NCI-H774 (cell line): ENCODE measurements at places on chromosomes 2 and 18.
A peak's percentile ranks its signal among the peaks of the same experiment; 100 is the strongest.

GRCh38 chr18:41096504-41096903 is 858.5 kb upstream of the PIK3C3 start:
- DNase-seq: peak; percentile 76

GRCh38 chr2:105789745-105790460 is 45.2 kb downstream of the NCK2 start:
- no peak for DNase-seq

DNA sequence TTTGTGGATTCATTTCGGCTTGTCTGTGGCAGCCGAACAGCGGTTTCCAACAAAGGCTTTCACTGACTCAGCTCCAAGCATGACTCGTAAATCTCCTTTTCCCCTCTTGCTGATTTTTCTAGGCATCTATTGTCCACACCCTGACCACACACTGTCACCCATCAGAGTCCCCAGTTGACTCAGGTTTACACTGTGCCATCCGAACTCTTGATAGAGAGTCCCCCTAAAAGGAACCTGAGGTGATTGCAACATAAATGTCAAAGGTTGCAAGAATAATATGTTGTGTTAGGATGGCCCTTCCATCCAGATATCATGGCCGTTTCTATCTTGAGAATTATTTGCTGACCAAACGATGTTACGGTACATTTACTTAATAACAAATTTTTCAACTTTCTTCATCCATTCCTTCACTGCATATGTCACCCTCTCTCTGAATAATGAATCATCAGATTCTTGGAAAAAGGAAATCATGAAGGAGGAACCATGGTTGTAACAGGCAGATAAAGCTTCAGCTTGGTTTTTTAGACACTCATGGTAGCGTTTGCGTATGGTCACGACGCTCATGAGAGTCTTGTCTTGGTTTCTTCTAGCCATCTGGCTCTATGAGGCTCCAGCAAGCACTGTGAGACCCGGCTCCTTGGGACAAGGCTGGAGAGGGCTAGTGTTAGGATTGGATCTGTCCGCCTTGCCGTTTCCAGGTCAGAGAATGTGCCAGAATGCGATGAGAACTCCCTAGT is 72.1 kb downstream of the NPAS2 start:
- no peak for DNase-seq

DNA sequence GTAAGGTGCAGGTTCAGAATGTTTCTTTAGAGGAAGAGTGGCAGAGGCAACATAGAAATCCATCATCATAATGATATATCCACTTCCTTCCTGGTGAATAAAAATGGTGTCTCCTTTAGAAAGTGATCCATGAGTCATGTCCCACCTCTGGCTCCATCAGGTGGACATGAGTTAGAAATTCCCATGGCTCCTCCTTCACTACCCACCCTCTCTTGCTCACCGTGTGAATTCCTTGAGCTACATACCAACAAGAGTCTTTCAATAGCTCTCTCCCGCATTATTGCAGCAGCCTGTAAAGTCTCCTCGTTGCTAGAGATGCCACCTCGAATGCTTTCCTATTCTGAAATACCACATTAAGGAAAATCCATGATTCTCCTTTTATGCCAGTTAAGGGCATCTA is 317.6 kb downstream of the LNPK start:
- no peak for DNase-seq

DNA sequence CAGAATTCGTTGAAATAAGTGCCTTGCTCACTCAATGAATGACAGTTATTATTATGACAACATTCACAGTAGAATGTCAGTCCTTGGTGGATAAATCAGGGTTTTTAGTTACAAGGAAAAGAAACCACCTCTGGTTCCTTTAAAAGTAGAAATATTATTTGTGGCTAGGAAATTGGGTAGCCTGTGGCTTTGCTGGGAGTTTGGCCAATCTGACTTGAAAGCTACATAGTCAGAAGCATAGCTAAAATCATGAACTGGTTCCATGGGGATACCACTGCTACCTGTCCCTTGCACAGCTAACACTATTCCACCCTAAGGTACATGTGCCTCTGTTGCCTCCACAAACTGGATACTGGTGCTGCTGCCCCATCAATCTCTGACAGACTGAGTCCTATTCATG is 12.8 kb upstream of the SMCHD1 start:
- DNase-seq: no peak

GRCh38 chr2:54949431-54949830 is 100.8 kb downstream of the RTN4 start:
- DNase-seq: no peak

GRCh38 chr2:176188774-176189680 is 559 bp downstream of the HOXD1 start:
- DNase-seq: no peak

DNA sequence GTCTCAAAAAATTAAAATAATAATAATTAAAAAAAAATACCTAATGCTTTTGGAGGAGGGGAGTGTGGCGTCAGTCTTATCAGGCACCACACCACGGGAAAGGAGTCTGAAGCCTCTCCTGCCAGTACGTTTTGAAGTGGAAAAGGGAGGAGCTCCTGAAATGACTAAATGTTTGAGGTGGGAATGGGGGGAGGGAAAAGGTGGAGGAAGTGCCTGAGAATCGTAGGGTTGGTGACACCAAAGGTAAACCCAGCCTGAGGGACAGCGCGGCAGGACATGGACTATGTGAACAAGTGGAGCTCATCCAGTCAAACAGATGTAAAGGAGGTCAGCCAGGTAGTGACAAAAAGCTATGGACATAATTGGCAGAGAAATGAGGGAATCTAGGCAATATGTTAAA is 42.2 kb upstream of the EPHA4 start:
- no peak for DNase-seq

DNA sequence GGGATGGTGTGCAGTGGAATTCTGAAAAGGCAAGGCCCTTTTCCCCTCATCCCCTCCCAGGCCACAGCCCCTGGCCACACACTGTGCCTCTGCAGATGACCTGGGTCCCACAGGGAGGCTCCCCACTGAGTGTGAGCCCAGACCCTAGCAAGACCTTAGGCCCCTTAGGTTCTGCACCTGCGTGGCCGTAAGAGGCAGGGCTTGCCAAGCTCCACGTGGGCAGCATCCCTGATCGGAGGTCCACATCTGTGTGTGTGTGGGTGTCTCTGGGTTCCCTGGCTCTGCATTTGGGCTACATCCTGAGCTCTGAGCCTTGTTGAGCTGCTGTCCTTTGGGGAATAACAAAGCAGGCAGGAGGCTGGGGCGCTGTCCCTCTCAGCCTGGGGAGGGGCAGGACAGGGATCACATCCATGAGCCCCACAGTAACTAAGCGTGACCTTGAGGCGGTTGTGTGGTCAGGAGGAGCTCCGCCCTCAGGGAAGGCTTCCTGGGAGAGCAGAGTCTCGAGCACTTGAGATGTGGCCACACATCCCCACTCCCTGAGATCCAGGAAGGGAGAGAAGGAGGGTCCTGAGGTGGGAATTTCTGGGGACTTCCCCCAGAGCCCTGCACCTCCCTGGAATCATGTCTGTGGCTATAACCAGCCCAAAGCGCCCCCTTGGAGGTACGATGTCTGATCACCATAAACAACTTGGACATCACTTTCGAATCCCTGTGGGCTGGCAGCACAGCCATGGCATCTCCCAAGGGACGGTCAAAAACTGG is 84.8 kb downstream of the STPG4 start:
- no peak for DNase-seq

DNA sequence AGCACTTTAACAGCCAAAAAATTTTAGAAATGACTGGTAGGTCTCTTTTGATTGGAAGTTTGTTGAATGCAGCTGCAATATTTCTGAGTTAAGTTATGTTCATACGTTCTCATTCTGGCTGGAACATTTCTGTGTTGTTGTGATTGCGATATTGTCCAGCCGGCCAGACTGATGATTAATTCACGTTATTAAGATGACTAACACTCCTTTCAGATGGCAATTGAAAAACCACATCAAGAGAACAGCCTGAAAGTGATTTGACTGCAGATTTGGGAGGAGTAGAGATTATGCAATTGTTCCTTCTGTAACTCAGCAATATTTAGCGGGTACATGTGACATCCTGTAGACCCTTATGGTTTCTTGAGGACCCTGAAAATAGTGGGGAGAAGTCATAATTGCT is 133.7 kb downstream of the FBXO15 start:
- DNase-seq: no peak

DNA sequence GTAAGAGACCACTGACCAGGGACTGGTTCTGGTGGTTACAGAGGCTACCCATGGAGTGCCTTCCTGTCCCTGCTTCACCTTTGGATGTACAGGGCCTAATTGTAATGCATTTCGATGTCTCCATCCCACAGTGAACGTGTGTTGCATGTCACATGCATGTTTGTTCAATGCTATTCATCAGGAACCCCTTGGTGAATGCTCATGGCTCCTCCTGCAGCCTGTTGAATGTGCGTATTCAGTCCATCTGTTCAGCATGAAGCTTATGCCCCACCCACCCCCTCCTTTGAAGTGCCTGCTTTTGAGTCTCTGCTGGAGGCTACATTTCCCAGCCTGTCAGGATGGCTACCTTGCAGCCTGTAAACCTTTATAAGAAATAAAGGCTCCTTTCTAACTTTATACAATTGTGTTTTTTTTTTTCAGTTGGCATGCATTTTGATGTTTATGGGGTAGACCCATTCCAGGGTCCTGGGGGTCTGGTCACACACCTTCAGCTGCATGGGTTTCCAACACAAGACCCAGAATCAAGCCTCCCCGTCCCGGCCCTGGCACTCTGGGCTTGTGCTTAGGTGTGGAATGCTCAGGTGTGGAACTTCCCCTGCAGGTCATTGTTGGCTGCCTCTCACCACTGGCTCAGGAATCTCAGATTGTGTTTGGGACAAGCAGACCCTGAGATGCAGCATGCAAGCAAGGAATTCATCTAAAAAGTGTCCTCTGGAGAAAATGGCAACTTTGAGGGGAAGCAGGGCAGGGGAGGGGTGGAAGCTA is 238.8 kb upstream of the HDAC4 start:
- no peak for DNase-seq

DNA sequence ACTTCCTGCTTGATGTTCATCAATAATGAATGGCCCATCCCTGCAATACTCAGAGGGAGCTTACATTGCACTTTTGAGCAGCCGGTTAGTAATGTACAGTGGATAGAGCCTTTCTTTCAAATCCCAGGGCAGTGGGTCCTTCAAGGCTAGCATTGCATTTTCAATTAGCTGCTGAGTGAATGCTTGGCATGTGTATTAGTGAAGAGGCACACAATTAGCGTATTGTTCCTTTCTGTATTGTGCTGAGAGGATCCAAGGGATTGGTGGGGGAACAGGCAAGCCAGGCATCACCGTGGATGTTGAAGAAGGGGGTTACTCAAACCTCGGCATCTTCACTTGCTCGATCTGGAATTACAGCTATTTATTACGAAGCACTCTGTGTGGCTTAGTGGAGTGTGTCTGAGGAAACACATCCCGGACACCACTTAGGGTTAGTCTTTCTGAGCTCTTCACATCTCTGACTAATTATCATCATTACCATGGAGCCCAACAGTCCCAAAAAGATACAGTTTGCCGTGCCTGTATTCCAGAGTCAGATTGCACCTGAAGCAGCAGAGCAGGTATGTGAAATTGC is at the start of gene PPP1R1C:
Gene PPP1R1C (plus strand): TSS at position 222 of the 574 bp plus-strand sequence. CDS start 258 bp downstream, at position 480.
- DNase-seq: no peak

DNA sequence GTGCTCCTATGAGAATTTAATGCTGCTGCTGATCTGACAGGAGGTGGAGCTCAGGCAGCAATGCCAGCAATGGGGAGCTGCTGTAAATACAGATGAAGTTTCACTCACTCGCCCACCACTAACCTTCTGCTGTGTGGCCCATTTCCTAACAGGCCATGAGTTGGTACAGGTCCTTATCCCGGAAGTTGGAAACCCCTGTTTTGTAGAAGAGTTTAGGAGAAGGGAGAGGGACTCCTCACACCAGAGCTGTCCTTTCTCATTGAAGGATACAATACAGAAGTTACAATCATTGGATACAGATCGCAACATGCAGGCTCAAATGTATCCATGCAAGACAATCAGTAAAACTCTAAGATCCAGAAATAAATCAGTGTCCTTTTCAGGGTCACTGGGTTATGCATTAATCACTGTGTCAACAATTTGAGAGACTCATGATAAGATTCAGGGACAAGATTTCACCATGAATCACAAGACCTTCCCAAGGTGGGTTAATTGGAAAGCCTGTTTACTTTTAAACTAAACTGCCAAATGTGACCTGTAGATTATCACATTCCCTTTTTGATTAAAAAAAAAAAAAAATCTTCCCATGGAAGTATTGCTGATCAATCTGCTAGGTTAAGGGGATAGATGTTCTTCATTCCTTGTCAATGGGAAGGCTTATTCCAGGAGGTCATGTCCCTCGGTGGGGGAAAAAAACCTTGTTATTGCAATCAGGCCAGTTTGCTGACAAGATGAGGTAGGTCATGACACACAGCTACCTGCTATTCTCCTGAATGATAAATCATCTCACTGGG is 97.2 kb downstream of the SP100 start:
- no peak for DNase-seq

- DNase-seq: no peak
These were observed 50.3 kb upstream of the KYNU start for GRCh38 chr2:142827170-142827569.

DNA sequence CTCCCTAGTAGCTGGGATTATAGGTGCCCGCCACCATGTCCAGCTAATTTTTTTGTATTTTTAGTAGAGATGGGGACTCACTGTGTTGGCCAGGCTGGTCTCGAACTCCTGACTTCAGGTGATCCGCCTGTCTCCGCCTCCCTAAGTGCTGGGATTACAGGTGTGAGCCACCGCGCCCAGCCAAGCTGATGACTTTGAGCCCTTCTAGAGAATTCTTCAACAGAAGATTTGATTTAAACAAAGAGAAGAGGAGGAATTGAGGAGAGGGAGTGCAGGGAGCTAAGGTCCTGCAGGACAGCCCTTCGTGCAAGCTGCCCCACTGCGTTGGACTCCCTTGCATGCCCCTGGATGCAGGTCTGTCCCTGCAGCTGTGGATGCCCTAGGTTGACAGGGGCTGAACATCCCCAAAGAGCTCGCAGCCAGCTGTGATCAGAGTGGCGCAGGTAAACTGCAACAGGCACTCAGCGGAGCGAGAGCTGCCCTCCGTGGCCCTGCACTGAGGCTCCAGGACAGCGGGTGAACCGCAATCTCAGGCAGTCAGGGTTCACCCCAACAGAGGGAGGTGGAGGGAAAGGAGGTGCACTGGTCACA is 13.7 kb downstream of the ADRA2B start:
- DNase-seq: no peak

GRCh38 chr18:26356045-26356785 is 130.0 kb downstream of the TAF4B start:
- no peak for DNase-seq

- DNase-seq: no peak
These were observed 111.9 kb downstream of the EPC2 start for GRCh38 chr2:148756292-148756975.

GRCh38 chr2:46122318-46122976 is 174.8 kb upstream of the EPAS1 start:
- no peak for DNase-seq

- DNase-seq: no peak
These were observed 13.0 kb upstream of the SULT1C4 start for GRCh38 chr2:108364676-108365297.

GRCh38 chr2:232482301-232483238 is 5.1 kb downstream of the ECEL1 start:
- DNase-seq: no peak
